ENCODE measurements at places on chromosomes 16 and 17.

DNA sequence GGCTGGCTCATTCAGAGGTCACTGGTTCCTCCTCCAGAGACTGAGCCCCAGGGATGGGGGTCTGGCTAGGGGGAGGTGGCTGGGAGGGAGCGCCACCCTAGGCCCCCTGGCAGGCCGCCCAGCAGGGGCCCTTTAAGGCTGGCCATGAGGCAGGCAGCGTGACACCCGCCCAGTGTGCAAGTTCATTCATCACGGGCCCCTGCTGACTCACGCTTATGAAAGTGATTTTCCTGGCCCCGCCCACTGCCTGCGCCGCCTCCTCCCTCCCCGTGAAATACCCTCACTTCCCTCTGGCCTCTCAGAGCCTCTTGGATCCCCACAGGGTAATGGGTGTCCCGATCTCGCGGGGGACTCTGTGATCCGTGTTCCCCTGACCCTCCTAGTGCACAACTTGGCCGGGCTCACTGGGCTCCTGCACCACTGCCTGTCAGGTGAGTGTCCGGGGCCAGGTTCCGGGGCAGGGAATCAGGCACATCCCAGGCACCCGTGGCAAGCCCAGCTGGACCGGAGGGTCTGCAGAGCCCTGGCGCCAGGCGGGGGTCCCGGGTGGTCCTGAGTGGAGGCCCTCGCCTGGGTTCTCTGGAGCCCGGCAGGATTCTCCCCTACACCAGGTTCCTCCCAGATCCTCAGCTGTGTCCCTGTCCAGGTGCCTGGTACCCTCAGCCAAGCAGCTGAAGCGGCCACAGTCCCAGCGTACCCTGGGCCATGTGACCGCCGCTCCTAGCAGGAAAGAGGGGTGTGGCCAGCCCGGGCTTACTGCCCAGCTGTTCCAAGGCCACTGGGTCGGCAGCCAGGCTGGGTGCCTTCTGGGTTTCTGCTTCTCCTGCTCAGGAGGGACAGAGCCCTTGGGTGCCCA is at the start of gene OSGIN1:
OSGIN1 (plus strand) TSS at position 301 of the 856 bp plus-strand sequence. CDS start 4,432 bp downstream, outside the sequence.
- peak; percentile 92 for DNase-seq

GRCh38 chr16:85180827-85181738 is 68.8 kb upstream of the CIBAR2 start:
- DNase-seq, result no peak

DNA sequence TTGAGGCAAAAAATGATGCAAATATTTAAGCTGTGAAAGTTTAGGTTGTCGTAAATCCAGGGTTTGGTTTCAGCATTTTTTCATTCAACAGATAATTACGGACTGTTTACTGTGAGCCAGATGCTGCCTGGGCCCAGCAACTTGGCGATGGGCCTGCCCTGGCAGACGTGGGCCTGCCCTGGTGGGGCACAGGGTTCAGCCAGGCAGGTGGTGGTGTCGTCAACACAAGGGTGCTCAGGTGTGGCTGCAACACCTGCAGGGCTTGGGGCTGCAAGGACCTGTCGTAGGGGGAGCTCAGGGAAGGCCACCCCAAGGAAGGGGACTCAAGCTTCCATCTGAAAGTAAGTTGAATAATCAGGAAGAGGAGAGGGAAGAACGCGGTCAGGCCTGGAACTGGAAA is 15.1 kb downstream of the ZC3H18 start:
- no peak for DNase-seq

- DNase-seq, result no peak
These were observed 7.6 kb downstream of the XPO6 start for GRCh38 chr16:28204204-28204603.

DNA sequence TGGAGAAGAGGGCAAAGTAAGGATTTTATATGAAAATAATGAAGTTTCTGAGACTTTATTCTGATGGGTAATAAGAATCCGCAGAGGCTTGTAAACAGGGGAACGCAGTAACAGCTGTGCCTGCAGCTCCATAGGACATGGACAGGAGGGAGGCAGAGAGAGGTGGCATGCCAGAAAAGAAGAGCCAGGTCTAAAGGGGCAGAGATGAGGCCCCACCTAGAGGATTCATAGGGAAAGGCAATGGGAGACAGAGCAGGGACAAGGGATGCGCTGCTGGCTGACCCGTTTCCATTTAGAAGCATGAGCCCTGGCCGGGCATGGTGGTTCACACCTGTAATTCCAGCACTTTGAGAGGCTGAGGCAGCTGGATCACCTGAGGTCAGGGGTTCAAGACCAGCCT is 340.3 kb upstream of the CDH5 start:
- DNase-seq, result no peak

DNA sequence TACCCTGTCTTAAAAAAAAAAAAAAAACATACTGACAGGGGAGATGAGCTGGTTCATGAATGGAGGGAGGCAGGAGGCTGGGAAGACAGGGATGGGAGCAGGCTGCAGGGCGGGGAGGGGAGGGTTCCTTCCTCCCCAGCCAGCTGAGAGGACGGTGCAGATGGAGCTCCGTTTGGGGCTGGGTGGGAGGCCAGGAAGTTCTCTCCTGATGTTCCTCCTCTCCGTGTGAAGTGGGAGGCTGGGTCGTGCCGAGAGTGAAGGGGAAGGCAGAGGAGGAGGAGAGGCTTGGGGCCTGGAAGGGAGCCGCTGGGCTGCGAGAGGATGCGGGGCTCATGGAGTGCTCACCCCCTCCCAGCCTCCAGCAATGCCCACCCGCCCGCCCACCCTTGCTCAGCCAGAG is 21.3 kb downstream of the SBK1 start:
- DNase-seq, result no peak

Measured in thoracic aorta (tissue), 2 donors.